AG08395 (cell line): ENCODE measurements at places on chromosomes 6 and 20.

DNA sequence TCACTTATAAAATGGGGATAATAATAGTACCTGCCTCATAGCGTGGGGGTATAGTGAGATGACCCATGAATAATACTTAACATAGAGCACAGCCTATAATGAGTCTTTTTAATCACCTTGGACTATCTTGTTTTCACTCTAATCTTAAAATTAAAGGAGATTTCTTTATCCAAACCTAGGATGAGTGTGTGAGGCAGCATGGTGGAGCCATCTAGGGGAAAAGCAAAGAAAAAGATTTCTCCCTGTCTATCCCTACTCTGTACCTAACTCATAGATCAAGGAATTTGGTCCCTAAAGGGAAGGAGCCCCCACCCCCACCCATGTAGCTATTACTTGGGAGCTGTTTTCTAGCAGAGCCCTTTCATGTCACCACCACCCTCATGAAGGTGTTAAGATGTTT, 45.2 kb upstream of the PAK5 start:
- DNase-seq: no peak

DNA sequence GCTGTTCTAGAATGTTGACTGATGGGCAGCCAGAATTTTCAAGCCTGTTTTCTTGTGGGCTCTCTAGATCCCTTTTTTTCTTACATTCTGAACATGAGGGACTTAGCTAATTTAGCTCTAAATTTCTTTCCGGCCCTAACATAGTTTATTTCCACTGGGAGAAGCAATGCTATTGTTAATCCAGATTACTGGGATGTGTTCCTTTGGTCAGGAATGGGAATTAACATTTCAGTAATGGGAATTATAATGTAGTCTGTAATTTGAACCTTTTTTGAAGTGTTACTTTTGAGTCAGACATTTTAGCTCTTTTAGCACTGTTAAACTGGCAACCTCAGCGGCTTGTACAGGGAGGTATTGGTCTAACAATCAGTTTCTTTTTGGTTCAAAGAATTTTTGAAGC, 7.5 kb downstream of the ZFAND3 start:
- DNase-seq: no peak

DNA sequence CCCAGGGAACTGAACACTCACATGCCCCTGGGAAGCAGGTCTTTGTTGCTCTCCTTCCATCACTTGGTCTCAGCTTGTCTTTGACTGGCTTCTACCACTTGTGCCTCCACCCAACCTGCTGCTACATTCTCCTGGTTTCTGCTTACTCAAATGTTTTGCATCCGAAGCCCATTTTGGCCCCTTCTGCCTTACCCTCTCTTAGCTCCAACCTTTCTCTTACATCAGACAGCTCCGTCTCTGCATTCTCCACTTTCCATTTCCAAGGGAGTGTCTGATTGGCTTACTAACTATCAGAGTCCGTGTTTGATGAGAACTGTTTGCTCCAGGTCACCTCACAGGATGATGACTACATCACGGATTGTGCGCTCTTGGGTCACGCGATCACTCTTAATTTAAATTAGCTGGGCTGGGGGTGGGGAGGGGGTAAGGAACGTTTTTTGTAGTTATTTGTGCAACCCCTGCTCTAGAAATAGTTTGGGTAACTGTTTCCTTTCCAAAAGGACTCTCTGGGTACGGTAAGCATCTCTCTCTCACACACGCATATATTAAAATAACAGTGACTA, 844 bp upstream of the ABRACL start:
- DNase-seq: no peak

DNA sequence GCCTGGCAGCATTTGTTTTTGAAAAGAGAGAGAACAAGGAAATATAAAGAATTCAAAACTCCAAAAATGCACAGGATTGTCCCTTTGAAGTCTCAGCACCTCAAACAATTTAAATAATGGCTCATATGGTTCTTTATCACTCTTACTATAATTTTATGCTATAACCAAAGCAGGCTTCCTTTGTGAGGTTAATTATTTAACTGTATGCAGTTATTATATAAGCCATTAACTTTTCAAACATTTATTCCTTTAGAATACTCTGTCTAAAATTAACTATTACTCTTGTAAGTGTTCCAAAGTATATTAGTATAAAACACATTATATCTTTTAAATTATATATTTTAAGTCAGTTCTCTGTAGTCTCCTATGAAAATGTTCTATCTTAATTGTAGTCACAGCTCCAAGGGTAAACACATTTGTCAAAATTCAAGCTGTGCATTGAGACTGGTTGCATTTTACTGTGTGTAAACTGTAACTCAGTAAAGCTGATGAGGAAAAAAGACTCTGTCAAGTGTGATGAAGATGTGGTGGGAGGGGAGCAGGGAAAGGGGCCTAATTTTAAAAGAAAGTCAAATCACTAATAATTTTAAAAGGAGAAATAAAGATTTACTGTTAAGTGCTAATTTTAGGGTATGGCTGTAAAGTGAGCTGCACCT, 20.0 kb upstream of the PLAGL1 start:
- no peak for DNase-seq

DNA sequence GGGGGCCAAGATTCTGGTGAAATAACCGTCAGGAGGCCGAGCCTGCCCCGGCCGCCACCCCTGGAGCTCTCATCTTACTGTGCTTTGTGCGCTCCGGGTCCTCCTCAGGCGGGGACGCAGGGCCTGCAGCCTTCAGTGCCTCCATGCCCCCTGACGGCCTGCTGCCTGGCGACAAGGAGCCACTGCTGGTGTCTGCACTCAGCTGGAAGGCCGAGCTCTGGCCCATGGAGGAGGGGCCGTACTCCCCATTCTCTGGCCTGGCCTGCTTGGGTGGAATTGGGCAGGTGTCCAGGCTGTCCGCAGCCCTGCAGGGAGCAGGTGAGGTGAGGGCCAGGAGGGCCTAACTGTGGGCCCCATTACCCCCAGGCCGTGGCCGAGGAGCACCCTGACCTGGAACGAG, 5.3 kb downstream of the ZNF512B start:
- DNase-seq: no peak

DNA sequence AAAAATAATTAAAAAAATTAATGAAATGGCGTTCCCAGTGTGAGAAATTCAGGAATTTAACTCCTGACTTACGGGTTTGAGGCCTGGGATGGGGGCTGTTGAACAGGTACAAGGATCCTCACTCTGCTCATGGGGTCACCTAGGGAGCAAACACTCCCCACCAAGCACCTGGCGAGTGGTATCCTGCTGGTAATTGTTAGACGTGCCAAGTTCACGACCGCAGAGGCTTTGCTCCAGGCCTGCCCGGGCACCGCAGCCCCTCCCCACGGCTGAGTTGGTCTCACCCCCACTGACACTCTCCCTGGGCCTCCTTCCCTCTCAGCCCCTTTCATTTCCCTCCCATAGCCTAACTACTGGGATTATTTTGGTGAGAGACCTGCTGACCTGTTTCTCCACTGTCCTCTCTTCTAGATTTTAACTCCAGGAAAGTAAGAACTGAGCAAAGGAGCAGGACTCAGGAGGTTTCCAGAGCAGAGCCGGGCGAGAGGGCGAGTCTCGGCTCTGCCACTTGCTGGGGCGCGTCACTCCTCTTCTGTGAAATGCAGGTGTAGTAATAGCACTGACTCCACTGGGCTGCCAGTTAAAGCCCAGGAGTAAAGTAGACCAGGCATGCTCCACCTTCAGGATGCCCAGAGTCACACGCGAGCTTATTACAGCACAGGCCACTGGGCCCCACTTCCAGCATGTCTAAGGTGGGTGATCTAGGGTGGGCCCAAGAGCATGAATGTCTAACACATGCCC, 22.8 kb downstream of the BMP7 start:
- DNase-seq: no peak

GRCh38 chr6:39801456-39802251, 9.5 kb downstream of the DAAM2 start:
- no peak for DNase-seq

GRCh38 chr6:170083236-170084051, 207.4 kb downstream of the DLL1 start:
- DNase-seq: no peak

DNA sequence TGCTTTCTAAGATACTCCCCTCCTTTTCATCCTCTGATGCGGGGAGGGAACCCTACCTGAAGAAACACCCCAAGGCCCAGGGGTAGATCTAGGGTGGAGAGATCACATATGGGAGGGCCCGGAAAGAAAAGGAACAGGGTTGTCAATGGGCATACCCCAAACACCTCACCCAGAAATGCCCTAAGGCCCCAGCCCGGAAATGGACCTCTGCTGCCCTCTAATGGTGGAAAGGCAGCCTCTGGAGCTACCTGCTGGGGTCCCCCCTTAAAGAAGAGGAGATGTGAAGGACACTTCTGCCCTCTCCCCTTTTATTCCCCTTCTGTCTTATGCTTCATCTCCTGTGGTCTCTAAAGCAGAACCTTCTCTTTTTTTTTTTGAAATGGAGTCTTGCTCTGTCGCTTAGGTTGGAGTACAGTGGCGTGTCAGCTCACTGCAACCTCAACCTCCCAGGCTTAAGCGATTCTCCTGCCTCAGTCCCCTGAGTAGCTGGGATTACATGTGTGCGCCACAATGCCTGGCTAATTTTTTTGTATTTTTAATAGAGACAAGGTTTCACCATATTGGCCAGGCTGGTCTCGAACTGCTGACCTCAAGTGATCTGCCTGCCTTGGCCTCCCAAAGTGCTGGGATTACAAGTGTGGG, 458 bp upstream of the ARMC12 start:
- DNase-seq: peak; percentile 67

DNA sequence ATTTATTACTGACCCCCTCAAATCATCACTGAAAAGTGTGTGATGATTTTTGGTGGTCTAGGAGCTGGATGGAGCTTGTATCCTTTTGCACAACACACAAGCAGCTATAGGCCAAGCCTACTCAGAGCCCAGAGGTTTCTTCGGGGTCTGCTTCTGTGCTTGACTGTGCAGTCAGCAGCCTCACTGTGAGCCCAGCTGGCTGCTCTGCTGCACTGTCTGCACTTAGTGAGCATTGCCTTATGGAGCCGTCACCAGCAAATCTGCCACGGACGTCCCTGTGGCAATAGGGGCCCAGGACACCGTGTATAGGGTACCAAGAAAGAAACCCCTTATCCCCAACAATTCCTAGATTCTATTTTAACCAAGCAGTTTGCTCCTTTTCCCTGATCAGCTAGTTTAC, 38.6 kb upstream of the GMPR start:
- no peak for DNase-seq

- no peak for DNase-seq
These were observed 21.6 kb upstream of the MAFB start for GRCh38 chr20:40710603-40711002.

GRCh38 chr6:11628562-11628961, 91.0 kb downstream of the TMEM170B start:
- no peak for DNase-seq

- DNase-seq: no peak
These were observed 7.5 kb upstream of the LY86 start for GRCh38 chr6:6581054-6581453.

GRCh38 chr6:119329794-119330180, 19.8 kb downstream of the MAN1A1 start:
- no peak for DNase-seq

DNA sequence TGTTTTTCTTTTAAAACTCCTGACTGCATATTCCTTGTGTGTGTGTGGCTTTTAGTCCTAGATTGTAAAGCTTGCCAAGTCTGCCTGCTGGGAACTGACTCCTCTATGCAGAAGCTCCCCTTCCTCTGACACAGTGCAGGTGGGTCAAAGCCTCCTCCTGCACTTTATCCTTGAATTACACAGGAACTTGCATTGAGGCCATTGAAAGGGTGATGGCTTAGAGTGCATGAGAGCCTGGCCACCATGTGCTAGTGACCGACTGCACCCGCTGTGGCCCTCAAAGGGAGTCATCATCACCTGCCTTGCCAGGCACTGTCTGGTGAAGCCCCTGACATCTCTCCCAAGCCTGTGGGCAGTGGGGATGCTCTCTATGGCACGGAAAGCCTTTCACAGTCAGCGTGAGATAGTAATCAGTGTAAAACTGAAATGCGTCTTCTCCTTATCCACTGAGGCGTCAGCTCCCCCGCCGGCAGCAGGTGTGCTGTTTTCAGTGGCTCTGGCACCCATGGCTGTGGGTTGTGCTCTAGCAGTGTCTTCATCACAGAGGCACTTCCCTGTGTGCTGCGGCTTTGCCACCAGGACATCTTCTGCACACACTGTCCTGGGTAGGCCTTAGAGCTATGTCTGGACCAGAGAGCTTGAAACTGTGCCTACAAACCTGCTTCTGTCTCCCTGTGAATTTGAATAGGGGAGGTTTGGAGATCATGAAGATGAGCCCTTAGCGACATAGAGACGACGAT, 87.9 kb downstream of the THBS2 start:
- DNase-seq: no peak

GRCh38 chr6:159913375-159913774, 22.6 kb downstream of the MAS1 start:
- DNase-seq: no peak

GRCh38 chr6:33093855-33094254, 18.1 kb downstream of the HLA-DPB1 start:
- DNase-seq: no peak

DNA sequence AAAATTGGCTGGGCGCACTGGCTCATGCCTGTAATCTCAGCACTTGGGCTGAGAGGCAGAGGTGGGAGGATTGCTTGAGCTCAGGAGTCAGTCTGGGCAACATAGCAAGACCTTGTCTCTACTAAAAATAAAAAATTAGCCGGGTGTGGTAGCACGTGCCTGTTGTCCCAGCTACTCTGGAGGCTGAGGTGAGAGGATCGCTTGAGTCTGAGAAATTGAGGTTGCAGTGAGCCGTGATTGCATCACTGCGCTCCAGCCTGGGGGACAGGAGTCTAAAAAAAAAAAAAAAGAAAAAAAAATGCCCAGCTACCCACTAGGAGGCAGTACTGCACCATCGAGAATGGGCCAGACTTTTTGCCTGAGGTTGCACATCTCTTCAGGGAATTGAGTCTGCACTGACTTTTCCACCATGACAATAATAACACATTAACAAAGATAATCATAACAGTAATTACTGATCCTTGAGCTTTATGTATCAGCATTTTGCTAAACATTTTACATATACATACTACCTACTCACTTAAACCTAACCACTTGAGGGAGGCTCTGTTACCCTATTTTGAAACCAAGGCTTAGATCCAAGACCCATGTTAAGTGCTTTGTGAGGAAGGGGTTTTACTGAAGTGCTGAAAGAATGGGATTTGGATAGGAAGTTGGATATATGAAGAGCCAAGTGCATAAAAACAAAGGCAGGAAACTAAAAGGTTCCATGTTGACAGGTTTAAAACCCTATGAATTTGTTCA, 21.0 kb downstream of the SRSF3 start:
- peak; percentile 72 for DNase-seq

DNA sequence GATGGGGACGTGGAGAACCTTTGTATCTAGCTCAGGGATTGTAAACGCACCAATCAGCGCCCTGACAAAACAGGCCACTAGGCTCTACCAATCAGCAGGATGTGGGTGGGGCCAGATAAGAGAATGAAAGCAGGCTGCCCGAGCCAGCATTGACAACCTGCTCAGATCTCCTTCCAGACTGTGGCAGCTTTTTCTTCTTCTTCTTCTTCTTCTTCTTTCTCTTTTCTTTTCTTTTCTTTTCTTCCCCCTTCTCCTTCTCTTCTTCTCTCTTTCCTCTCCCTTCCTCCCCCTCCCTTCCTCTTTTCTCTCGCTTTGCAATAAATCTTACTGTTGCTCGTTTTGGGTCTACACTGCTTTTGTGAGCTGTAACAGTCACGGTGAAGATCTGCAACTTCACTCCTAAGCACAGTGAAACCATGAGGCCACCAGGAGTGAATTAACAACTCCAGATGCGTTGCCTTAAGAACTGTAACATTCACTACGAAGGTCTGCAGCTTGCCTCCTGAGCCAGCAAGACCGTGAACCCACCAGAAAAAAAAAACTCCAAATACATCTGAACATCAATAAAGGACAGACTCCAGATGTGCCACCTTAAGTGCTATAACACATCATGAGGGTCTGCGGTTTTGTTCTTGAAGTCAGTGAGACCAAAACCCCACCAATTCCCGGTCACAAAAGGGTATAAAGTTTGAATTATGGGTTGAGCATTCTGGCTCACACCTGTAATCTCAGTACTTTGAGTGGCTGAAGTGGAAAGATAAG, 19.6 kb upstream of the SERPINB1 start:
- DNase-seq: no peak
